CD8-positive, alpha-beta memory T cell (primary cell): ENCODE measurements at places on chromosomes 11 and 22. TPM values are rescaled to one million over a fixed set of nuclear protein-coding genes. Genes with fewer than 3 reads are reported as not detected.

DNA sequence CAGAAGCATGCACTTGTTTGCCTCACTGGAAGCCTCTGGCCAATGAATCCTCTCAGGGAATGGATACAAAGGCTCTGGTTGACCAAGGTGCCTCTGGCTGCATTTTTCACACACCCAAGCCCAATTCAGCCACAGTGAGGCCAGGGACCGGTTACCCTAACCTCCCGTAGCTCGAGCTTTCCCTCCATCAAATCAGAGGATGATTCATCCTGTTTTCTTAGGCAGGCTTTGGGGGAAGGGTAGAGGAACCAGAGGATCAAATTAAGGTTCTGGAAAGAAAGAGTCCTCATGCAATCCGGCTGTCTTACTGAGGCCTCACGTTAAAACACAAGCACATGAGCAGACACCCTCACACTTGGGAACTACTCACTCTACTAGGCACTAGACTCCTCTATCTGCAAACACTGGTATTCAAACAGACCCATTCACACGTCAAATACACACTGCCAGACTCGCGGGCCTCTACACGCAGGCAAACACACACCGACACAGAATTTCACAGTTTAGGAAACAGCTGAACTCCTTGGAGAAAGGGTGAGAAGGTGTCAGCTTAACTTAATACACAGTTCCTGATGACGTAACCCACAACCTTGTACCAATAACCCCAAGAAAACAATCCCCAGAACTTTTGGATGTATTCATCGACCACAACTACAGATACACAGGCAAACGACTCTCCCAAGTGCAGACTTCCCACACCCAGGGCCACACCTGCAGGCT, 12.4 kb downstream of the NRXN2 start:
- no peak for DNase-seq
- H3K4me1 ChIP-seq, result peaks cover 8% of the 10 kb centered on the region
- H3K27me3 ChIP-seq, result peaks cover 40% of the 10 kb centered on the region
- no peak overlapping the region for H3K27ac ChIP-seq
- no peak overlapping the region for H3K4me3 ChIP-seq
- H3K36me3 ChIP-seq, result no peaks in the 10 kb centered on the region

GRCh38 chr11:64802370-64803157, 450 bp downstream of the MAP4K2 start:
- H3K27me3 ChIP-seq, result no peaks in the 10 kb centered on the region
- DNase-seq, result no peak
- peaks cover 28% of the 10 kb centered on the region for H3K4me1 ChIP-seq

GRCh38 chr11:114060392-114061047, 1.0 kb downstream of the ZBTB16 start:
- H3K27ac ChIP-seq, result peak overlapping the region; percentile 43
- H3K36me3 ChIP-seq, result no peaks in the 10 kb centered on the region
- H3K27me3 ChIP-seq, result peaks cover 15% of the 10 kb centered on the region
- peak; percentile 51 for DNase-seq
- peak overlapping the region; percentile 69 for H3K4me3 ChIP-seq

DNA sequence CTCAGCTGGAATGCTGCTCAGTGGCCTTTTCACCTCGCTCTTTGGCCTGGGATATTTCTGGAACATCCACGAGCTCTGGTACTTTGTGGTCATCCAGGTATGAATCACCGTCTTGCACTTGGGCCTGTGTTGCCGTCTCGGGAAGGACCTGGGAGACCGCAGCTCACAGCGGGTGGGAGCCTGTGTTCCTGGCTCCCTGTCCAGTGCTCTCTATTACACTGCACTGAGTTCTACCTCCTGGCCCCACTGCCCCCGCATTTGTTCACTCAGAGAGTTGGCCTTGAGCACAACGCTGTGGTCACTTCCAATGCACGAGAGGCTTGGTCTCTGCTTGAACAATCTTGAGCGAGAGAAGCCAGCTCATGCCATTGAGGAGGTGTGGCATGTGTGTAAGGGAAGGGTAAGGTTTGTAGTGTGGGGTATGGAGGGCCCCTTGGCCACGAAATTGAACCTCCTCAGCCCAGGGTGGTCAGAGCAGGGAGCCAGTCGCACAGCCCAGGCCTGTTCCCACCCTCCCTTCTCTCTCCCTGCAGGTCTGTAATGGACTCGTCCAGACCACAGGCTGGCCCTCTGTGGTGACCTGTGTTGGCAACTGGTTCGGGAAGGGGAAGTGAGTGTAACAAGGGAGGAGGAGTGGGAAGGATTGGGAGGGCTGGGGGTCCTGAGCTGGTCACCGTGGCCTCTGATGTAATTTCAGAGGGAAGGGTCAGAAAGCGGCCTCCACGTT, 16.2 kb downstream of the SLC37A2 start:
- H3K4me1 ChIP-seq, result no peaks in the 10 kb centered on the region
- no peaks in the 10 kb centered on the region for H3K36me3 ChIP-seq
- H3K27me3 ChIP-seq, result no peaks in the 10 kb centered on the region
- DNase-seq, result no peak

- no peak overlapping the region for H3K4me3 ChIP-seq
- no peaks in the 10 kb centered on the region for H3K4me1 ChIP-seq
- DNase-seq, result no peak
- H3K27ac ChIP-seq, result no peak overlapping the region
- H3K36me3 ChIP-seq, result no peaks in the 10 kb centered on the region
These were observed 509.0 kb upstream of the B3GAT1 start for GRCh38 chr11:134920851-134921608.

GRCh38 chr11:102047305-102047924, at the start of gene CFAP300:
TSS of gene CFAP300 (plus strand) at chr11:102047437. CDS start at chr11:102047471, 34 bp downstream.
- no peak for DNase-seq
- no peaks in the 10 kb centered on the region for H3K27me3 ChIP-seq
- H3K27ac ChIP-seq, result no peak within 1 kb of the TSS
- H3K36me3 ChIP-seq, result no peaks in the 10 kb centered on the region

- peaks cover 6% of the 10 kb centered on the region for H3K27me3 ChIP-seq
- no peaks in the 10 kb centered on the region for H3K4me1 ChIP-seq
- no peak overlapping the region for H3K27ac ChIP-seq
- H3K4me3 ChIP-seq, result no peak overlapping the region
These were observed 47.3 kb downstream of the NRXN2 start for GRCh38 chr11:64675450-64676260.

- H3K27me3 ChIP-seq, result no peaks in the 10 kb centered on the region
- peaks cover 45% of the 10 kb centered on the region for H3K4me1 ChIP-seq
- H3K27ac ChIP-seq, result no peak overlapping the region
- no peaks in the 10 kb centered on the region for H3K36me3 ChIP-seq
These were observed 10.5 kb downstream of the NUCB2 start for GRCh38 chr11:17287058-17287457.

DNA sequence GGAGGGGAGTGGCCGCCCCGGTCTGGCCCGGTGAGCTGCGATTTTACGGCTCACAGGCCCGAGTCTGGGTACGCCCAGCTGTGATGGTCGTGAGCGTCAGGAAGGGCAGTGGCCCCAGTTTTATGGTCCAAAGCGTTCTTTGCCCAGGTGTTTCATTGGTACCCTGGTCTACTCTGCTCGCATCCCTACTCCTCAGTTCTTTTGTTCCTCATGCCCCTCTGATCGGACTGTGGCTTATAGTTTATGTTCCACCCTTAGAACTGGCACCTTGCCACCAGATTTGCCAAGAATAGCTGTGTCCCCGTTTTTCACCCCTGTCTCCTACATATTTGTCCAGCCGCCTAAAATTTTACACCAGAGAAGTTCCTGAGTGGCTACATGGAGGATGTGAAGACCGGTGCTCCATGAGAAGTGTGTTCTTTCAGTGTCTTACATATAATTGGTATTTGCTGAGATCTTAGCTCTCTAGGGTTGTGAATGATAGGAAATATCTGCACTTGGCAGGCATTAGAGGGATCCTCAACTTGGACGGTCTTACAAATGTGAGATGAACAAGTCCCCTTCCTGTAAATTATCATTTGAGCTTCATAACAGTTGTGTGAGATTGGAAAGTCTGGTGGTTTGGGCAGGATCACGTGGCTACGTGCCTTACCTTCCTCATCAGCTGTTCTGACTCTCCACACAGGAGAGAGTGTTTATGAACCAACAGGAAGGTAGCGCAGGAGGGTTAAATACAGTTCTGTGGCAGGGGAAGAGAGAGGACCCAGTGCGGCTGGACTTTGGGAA, 1.1 kb downstream of the PANX1 start:
- H3K4me3 ChIP-seq, result peak overlapping the region; percentile 97
- H3K27ac ChIP-seq, result peak overlapping the region; percentile 84
- DNase-seq, result no peak
- peaks cover 52% of the 10 kb centered on the region for H3K4me1 ChIP-seq
- no peaks in the 10 kb centered on the region for H3K27me3 ChIP-seq

- no peak overlapping the region for H3K27ac ChIP-seq
- no peak overlapping the region for H3K4me3 ChIP-seq
- no peaks in the 10 kb centered on the region for H3K27me3 ChIP-seq
- DNase-seq, result no peak
- no peaks in the 10 kb centered on the region for H3K4me1 ChIP-seq
- H3K36me3 ChIP-seq, result no peaks in the 10 kb centered on the region
These were observed 161.5 kb upstream of the ARHGAP42 start for GRCh38 chr11:100525635-100526034.

GRCh38 chr11:99960536-99960935, 726.6 kb upstream of the ARHGAP42 start:
- no peak overlapping the region for H3K27ac ChIP-seq
- no peaks in the 10 kb centered on the region for H3K36me3 ChIP-seq
- no peak for DNase-seq
- H3K4me3 ChIP-seq, result no peak overlapping the region
- H3K27me3 ChIP-seq, result no peaks in the 10 kb centered on the region
- no peaks in the 10 kb centered on the region for H3K4me1 ChIP-seq

DNA sequence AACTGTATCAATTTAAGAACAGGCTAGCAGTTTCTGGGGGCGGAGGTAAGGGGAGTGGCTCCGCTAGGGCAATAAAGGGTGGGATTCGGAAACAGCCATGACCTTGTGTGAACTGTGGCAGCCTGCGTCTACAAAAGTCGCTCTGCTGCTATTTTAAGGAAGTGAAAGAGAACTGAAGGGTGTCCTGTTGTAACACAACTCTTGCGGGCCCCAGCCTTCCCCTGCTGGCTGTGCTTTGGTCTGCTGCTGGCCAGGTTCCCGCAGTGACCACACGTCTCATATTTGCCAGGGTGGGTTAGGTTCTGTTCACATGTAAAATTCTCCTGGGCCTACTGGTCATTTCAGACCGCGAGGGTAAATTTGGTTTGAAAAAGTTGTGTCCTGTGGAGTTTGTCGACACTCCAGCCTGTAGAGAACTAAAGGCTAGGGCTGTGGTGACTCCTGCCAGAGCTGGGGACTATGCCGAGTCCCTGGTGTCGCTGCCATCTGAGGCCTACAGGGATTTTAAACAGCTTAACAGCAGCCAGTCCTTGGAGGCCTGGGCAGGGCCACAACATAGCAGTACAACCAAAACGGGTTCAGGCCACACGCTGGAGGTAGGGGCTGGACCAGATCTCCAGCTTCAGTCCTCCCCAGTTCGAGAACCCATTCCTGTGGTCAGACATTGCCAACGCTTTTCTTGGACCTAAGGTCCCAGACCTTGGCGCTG, 1.1 kb upstream of the PPFIBP2 start:
- no peaks in the 10 kb centered on the region for H3K36me3 ChIP-seq
- DNase-seq, result no peak
- no peaks in the 10 kb centered on the region for H3K27me3 ChIP-seq

GRCh38 chr22:37239336-37240239, 4.5 kb downstream of the RAC2 start:
- peaks cover 51% of the 10 kb centered on the region for H3K36me3 ChIP-seq
- DNase-seq, result no peak
- H3K27ac ChIP-seq, result peak overlapping the region; percentile 4
- no peaks in the 10 kb centered on the region for H3K27me3 ChIP-seq

- H3K4me1 ChIP-seq, result no peaks in the 10 kb centered on the region
- H3K27me3 ChIP-seq, result no peaks in the 10 kb centered on the region
- peaks cover 23% of the 10 kb centered on the region for H3K36me3 ChIP-seq
- H3K4me3 ChIP-seq, result no peak overlapping the region
These were observed 76.3 kb upstream of the SUSD2 start for GRCh38 chr22:24105013-24105360.

GRCh38 chr11:88043149-88043548, 132.1 kb downstream of the RAB38 start:
- no peak overlapping the region for H3K27ac ChIP-seq
- no peaks in the 10 kb centered on the region for H3K36me3 ChIP-seq
- H3K4me1 ChIP-seq, result no peaks in the 10 kb centered on the region
- no peak overlapping the region for H3K4me3 ChIP-seq
- no peaks in the 10 kb centered on the region for H3K27me3 ChIP-seq

GRCh38 chr11:112320668-112321067, 60.0 kb upstream of the PLET1 start:
- no peaks in the 10 kb centered on the region for H3K36me3 ChIP-seq

DNA sequence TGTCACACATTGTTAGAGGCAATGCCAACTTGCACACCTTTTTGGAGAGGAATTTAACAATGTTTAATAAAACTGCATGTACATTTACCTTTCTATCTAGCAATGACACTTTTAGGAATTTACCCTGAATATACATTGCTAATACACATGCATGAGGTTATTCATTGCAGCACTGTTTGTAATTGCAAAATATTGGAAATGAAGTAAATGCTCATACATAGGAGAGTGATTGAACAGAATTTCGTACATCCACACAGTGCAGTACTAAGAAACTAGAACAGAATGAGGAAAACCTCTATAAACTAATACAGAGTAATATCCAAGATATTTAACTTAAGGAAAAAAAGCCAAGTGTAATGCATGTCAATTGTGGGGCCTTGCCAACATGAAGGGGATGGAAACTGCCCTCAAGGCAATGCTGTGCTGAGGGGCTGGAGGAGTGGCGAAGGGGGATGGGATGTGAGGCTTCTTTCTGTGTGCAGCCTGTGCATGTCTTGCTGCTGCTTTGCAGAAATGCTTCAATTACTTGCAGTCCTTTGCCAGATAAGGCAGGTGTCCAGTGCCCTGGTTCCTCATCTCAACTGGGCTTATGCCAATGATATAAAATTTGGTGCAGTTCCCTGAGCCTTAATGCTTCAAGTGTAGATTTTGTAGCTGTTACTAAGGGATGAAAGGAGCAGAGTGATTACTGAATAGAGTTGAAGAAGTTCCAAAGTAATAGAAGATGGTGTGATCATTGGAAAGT, 96.1 kb downstream of the GRIA4 start:
- no peak overlapping the region for H3K27ac ChIP-seq
- no peak for DNase-seq
- H3K4me1 ChIP-seq, result no peaks in the 10 kb centered on the region
- no peaks in the 10 kb centered on the region for H3K36me3 ChIP-seq
- H3K4me3 ChIP-seq, result no peak overlapping the region
- H3K27me3 ChIP-seq, result no peaks in the 10 kb centered on the region

GRCh38 chr11:92349486-92350156, 125.0 kb downstream of the FAT3 start:
- H3K27ac ChIP-seq, result no peak overlapping the region
- no peak overlapping the region for H3K4me3 ChIP-seq
- H3K4me1 ChIP-seq, result no peaks in the 10 kb centered on the region
- no peak for DNase-seq

GRCh38 chr11:2738551-2739431, 39.0 kb upstream of the KCNQ1OT1 start:
- no peak for DNase-seq
- H3K4me1 ChIP-seq, result no peaks in the 10 kb centered on the region
- H3K4me3 ChIP-seq, result no peak overlapping the region
- no peaks in the 10 kb centered on the region for H3K27me3 ChIP-seq
- no peaks in the 10 kb centered on the region for H3K36me3 ChIP-seq
- H3K27ac ChIP-seq, result no peak overlapping the region

The SLC35F2 gene
- total RNA-seq, result 32.0 TPM

The OSBPL5 gene
- total RNA-seq, result 2.7 TPM

The SMIM35 gene
- 0.63 TPM for total RNA-seq

The CHKA gene
- total RNA-seq, result 14.0 TPM

The FGF19 gene
- total RNA-seq, result not detected

The ASCL2 gene
- total RNA-seq, result 0.22 TPM

The ST3GAL4 gene
- total RNA-seq, result 12.5 TPM

The TMEM41B gene
- total RNA-seq, result 21.1 TPM

The PRG3 gene
- total RNA-seq, result not detected

The MIOX gene
- total RNA-seq, result 0.31 TPM

The SC5D gene
- total RNA-seq, result 23.6 TPM

The OPCML gene
- not detected for total RNA-seq

The CDC42EP2 gene
- total RNA-seq, result 0.62 TPM
